Activated T-helper 2 cell treated with anti-CD3 and anti-CD28 coated beads, Interferon-gamma antibody, Interleukin-2, Interleukin-4, amounts not matched to agents 10 μg/mL and 5 μg/mL and 100 μg/mL, durations not matched to agents 14 hours and 24 hours and 36 hours (primary cell): ENCODE measurements at places on chromosomes 1 and 21. TPM values are rescaled to one million over a fixed set of nuclear protein-coding genes. Genes with fewer than 3 reads are reported as not detected.

CSF1 gene
- total RNA-seq, result 251 and 252 TPM in 2 replicates

FAM167B gene
- 0.78 and 0.80 TPM in 2 replicates for total RNA-seq

GRCh38 chr1:233442026-233442780 is 114.7 kb downstream of the MAP3K21 start:
- no peak overlapping the region for H3K27ac ChIP-seq
- H3K27me3 ChIP-seq, result peaks cover 13% of the 10 kb centered on the region
- H3K4me3 ChIP-seq, result no peak overlapping the region
- DNase-seq, result no peak
- H3K36me3 ChIP-seq, result no peaks in the 10 kb centered on the region

DNA sequence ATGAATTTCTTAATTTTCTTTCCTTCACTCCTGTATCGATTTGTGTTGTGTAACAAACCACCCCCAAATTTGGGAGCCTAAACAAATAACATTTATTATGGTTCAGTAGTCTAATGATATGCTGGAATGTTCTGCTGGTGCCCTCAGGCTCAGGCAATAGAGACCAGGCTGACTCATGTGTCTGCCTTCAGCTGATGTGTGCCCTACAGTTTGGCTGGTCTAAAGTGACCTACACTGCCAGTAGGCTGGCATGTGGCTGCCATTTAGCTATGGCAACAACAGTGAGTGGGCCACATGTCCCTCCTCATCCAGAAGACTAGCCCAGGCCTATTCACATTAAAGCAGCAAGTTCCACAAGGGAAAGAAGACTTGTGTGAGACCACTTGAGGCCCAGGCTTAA is 115.8 kb downstream of the PTPRC start:
- H3K27me3 ChIP-seq, result no peaks in the 10 kb centered on the region
- H3K4me3 ChIP-seq, result no peak overlapping the region
- peak overlapping the region; percentile 11 for H3K27ac ChIP-seq
- H3K4me1 ChIP-seq, result peaks cover 2% of the 10 kb centered on the region

LIN28A gene
- total RNA-seq, result not detected in 2 replicates

DNA sequence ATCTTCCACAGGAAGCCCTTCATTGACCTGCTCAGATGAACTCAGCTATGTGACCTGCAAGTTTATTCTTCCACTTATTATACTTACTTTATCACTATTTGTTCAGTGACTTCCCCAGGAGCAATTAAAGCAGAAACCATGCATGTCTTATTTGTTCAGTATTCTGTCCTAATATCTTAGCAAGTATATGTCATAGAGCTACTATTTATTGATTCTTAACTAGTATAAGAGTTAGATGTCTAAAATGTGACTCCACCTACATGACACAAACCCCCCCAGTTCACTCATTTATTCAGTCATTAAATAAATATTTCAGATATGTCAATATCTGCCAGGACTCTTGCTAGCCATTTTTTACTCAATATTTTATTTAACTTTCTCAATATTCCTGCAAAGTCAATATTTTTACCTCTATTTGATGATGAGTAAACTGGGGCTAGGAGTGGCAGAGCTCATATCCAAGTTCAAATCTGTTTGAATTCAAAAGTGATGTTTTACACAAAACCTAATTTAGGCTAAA is 469.0 kb upstream of the USP24 start:
- H3K4me3 ChIP-seq, result no peak overlapping the region
- H3K4me1 ChIP-seq, result no peaks in the 10 kb centered on the region
- no peaks in the 10 kb centered on the region for H3K27me3 ChIP-seq
- H3K36me3 ChIP-seq, result no peaks in the 10 kb centered on the region
- no peak overlapping the region for H3K27ac ChIP-seq
- DNase-seq, result no peak

- H3K27ac ChIP-seq, result peak overlapping the region; percentile 83
- H3K4me3 ChIP-seq, result peak overlapping the region; percentile 6
- H3K27me3 ChIP-seq, result peaks cover 12% of the 10 kb centered on the region
- H3K36me3 ChIP-seq, result no peaks in the 10 kb centered on the region
- DNase-seq, result no peak
- peaks cover 32% of the 10 kb centered on the region for H3K4me1 ChIP-seq
Observed at GRCh38 chr21:38268864-38269575, 12.2 kb downstream of the KCNJ15 start.

FCRL6 gene
- total RNA-seq, result not detected in 2 replicates

DNA sequence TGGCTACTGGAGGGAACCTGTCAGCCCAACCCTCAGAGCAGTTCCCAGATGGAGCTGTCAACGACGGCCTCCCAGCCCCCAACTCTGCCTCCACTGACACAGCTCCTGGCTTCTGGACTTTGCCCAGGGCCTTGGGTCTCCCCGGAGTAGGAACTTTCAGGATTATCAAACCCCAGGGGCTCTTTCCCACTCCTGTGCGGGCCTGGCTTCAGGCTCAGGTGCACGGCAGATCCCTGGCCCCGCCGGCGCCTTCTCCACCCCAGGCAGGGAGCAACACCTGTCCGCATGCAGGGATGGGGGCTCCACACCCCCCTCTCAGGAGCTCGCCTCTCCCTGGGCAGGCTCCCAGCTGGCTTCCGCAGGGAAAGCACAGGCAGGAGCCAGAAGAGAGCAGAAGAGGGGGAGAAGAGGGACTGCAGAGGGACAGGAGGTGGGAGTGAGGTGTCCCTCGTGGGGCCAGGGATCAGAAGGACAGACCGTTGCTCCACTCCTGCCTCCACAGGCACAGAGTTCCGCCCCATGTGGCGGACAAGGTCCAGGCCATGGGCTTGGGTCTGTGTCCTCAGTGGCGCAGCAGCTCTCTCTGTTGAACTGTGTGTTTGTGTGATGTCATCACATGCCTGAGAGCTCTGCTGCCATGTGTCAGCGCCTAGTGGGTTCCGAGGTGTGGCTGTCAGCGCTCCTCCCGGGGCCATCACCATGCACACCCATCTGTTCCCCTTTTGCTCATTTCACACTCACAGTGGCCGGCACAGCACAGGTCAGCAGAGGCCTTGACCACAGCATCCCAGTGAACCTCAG is 107.7 kb downstream of the PDE9A start:
- peaks cover 3% of the 10 kb centered on the region for H3K36me3 ChIP-seq
- H3K27me3 ChIP-seq, result no peaks in the 10 kb centered on the region
- no peak overlapping the region for H3K27ac ChIP-seq
- no peak overlapping the region for H3K4me3 ChIP-seq
- peaks cover 2% of the 10 kb centered on the region for H3K4me1 ChIP-seq
- no peak for DNase-seq

- no peak overlapping the region for H3K27ac ChIP-seq
- no peak overlapping the region for H3K4me3 ChIP-seq
- no peaks in the 10 kb centered on the region for H3K36me3 ChIP-seq
- H3K4me1 ChIP-seq, result no peaks in the 10 kb centered on the region
- no peak for DNase-seq
- peaks cover 16% of the 10 kb centered on the region for H3K27me3 ChIP-seq
Observed at GRCh38 chr21:42806509-42807140, 72.7 kb downstream of the WDR4 start.

DNA sequence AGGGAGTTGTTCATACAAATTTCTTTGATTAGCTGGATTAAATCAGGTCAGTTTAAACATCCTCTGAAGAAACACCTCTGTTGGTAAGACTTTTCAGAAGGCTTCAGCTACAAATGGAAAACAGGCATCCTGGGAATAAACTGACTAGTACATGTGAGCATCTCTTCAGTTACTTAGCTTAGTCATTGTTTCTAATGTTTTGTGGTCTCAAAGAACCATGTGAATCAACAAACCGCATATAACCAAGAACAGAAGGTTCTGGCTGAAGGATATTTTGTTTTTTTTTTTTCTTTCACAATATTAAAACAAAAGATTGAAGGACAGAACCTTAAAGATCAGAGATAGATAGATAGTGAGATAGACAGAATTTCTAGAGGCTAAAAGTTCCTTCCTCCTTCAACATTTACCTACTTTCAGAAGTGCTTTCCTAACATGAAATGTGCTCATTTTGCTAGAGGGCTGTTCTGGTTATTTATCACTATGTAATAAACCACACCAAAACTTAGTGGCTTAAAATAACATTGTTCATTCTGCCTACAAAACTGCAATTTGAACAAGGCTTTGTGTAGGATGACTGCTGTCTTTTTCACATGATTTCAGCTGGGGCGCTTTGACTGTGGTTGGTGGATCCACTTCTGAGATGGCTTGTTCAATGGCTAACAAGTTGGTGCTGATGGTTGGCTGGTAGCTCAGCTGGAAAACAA is 119.8 kb upstream of the PTGFR start:
- DNase-seq, result no peak
- H3K4me3 ChIP-seq, result no peak overlapping the region
- no peaks in the 10 kb centered on the region for H3K36me3 ChIP-seq
- H3K27ac ChIP-seq, result no peak overlapping the region

SIK1 gene
- 5.6 and 7.1 TPM in 2 replicates for total RNA-seq

GRCh38 chr1:159132271-159132881 is 39.0 kb upstream of the CADM3 start:
- no peaks in the 10 kb centered on the region for H3K4me1 ChIP-seq
- H3K27ac ChIP-seq, result no peak overlapping the region
- no peaks in the 10 kb centered on the region for H3K36me3 ChIP-seq
- no peaks in the 10 kb centered on the region for H3K27me3 ChIP-seq
- peak; percentile 35 for DNase-seq
- H3K4me3 ChIP-seq, result no peak overlapping the region

- H3K27ac ChIP-seq, result no peak overlapping the region
- H3K27me3 ChIP-seq, result peaks cover 15% of the 10 kb centered on the region
- H3K4me3 ChIP-seq, result no peak overlapping the region
Observed at GRCh38 chr1:109389638-109390341, 7.9 kb downstream of the SORT1 start.

- H3K27me3 ChIP-seq, result no peaks in the 10 kb centered on the region
- H3K4me3 ChIP-seq, result no peak overlapping the region
- no peak for DNase-seq
- H3K27ac ChIP-seq, result no peak overlapping the region
- peaks cover 30% of the 10 kb centered on the region for H3K36me3 ChIP-seq
Observed at GRCh38 chr1:200556002-200556401, 64.5 kb downstream of the KIF14 start.

TFB2M gene
- total RNA-seq, result 21.0 and 21.7 TPM in 2 replicates

GRCh38 chr1:114111731-114112641 is 41.7 kb downstream of the SYT6 start:
- no peak for DNase-seq
- H3K27ac ChIP-seq, result no peak overlapping the region
- H3K27me3 ChIP-seq, result no peaks in the 10 kb centered on the region
- no peaks in the 10 kb centered on the region for H3K36me3 ChIP-seq
- no peak overlapping the region for H3K4me3 ChIP-seq
- peaks cover 9% of the 10 kb centered on the region for H3K4me1 ChIP-seq

- DNase-seq, result no peak
- peaks cover 7% of the 10 kb centered on the region for H3K27me3 ChIP-seq
- no peak overlapping the region for H3K27ac ChIP-seq
- H3K4me1 ChIP-seq, result no peaks in the 10 kb centered on the region
Observed at GRCh38 chr1:152679459-152679858, 4.4 kb downstream of the LCE2C start.

- DNase-seq, result no peak
- peak overlapping the region; percentile 13 for H3K27ac ChIP-seq
- H3K4me3 ChIP-seq, result no peak overlapping the region
- no peaks in the 10 kb centered on the region for H3K27me3 ChIP-seq
- peaks cover 84% of the 10 kb centered on the region for H3K36me3 ChIP-seq
- peaks cover 48% of the 10 kb centered on the region for H3K4me1 ChIP-seq
Observed at GRCh38 chr21:34112316-34113033, 39.1 kb downstream of the MRPS6 start.
